ENCODE measurements at places on chromosomes 7 and 10.

DNA sequence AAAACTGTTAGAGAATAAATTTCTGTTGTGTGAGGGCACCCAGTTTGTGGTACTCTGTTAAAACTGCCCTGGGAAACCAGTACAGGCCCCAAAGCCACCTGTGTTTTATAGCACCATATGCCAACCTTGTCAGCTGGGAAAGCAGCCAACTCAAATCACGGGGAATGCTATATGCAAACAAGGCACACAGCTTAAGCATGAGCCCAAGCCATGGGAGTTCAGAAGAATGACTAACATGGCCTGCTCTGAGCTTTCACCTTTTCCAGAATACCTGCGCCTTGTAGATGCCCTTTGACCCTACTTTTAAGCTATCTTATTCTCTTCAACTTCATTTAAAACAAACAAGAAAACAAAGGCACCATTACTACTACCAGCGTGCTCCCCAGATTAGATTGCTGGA lies 5.5 kb upstream of the SLC25A13 start:
- no peak for DNase-seq

DNA sequence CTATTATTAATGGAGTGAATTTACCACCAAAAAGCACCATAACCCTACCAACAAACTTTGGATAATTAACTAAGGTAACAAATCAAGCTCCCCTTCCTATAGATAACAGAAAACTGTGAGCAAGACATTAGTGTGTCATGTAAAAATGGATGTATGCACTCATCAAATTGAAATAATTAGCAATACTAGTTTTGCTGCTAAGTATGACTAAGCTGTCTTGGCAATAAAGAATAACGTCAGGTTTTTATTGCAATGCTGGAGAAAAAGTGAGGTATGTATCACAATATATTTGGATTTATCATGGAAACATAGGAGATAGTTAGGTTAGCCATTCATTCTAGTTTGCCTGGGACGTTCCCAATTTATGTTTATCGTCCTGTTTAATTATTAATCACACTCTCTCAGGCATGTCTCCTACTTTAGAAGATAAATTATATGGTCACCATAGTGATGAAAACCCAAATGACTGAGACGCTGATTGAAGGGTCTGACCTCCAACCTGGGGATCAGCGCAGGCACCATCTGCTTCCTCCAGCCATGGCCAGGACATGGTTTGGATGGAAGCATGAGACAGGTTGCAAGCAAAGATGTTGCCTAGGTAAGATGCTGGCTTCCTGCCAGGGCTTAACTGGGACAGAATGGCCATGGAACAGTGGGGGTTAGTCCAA lies 125.6 kb downstream of the FANK1 start:
- DNase-seq, result no peak

DNA sequence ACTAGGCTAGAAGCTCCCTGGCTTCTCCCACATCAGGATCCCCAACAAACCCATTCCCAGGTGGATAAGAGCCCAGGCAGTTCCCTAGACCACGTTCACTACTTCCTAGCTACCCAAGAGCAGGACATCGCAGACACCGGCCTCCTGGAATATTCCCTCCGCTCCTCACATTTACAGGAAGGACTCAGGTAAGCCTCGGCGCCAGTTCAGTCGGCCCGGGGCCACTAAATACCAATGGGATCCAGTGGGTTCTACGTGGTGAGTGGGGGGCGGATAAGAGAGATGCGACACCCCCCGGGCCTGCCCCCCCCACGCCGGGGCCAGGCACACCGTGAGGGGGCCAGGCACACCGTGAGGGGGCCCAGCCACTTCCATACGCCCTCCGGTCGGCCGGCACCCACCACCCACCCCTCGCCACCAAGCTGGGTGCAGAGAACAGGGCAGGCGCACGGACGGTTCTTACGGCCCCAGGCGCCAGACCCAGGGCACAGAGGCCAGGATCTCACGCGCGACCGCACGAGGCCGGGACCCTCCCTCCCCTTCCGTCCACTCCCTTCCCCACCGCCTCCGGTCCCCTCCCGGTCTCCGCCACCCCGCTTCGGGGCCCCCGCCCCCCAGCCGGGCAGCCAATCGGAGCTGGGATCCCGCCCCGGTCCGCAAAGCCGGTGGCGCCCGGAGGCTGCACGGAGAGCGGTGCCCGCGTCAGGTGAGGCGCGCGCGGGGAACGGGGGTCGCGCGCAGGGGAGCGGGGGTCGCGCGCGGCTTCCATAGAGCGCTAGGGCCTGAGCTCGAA lies at the start of gene BLVRA:
Gene BLVRA (plus strand): TSS at position 652 of the 793 bp plus-strand sequence. CDS start 12,479 bp downstream, outside the sequence.
- DNase-seq, result peak; percentile 58

DNA sequence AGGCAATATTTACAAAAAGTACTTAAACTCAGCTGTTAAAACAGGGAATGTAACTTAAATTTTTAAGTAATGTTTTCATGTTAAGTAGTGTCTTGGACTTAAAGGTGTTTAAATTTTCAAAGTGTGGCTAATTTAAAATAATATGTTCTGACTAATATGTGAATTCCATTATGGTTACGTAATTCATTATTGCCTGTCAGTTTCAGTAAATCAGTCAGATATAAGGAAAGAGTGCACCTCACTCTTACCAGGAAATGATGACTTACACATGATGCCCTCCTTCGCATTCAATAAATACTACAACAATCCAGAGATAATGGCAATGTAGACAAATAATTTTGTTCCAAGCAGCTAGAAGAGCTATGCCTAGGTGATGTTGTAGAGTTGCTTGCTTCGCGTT lies 69.0 kb upstream of the WNT16 start:
- DNase-seq, result no peak

DNA sequence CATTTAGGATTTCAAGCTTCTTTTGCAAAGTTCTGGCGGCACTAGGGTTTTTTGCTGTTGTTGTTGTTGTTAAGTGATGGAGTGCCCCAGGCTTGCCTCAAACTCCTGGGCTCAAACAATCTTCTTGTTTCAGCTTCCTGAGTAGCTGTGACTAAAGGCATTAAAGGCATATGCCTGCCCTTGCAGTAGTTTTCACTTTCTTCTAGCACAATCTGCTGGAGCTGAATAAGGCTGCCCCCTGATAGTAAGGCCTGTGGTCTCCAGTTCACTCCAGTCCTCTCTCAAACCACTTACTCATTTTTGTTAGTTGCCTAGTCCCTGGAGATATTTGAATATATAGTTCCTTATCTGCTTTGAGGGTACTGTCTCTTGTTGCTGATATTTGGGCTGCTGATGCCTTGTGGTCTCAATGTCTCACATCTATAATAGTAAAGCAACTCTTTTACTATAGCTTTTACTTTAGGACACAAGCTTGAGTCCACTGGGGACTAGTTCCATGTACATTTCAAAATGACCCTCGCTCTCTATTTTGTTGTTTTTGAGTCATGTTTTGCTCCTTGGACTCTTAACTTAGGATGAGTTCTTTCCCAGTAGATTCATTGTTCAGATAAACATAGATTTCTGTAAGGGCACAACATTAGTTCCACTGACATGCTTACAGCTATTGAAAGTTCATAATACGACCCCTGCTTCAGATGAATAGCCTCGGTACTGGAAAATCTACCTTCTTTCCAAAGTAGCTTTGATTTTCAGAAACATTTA lies 25.5 kb downstream of the PHF14 start:
- DNase-seq, result no peak

DNA sequence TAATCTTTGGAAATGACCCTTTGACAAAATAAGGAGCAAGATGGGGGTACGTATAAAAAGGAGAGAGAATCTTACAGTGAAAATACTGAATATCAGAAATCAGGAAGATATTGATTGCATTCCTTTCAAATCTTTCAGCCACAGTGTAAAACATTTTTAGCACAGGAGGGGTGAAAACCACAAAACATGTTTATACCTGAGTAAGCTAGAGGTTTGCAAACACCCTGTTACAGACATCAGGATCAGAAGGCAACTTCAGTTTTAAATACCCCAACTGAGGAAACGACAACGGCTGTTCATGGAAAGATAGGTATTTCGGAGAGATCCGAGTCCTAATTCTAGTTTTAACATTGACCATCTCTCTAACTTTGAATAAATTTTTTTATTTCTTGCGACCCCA lies 69.1 kb upstream of the ITGB1 start:
- no peak for DNase-seq

- DNase-seq, result no peak
These were observed 343.9 kb downstream of the PLXNA4 start for GRCh38 chr7:132232406-132232805.

- peak; percentile 69 for DNase-seq
These were observed 21.3 kb downstream of the TMEM176B start for GRCh38 chr7:150778738-150779301.

DNA sequence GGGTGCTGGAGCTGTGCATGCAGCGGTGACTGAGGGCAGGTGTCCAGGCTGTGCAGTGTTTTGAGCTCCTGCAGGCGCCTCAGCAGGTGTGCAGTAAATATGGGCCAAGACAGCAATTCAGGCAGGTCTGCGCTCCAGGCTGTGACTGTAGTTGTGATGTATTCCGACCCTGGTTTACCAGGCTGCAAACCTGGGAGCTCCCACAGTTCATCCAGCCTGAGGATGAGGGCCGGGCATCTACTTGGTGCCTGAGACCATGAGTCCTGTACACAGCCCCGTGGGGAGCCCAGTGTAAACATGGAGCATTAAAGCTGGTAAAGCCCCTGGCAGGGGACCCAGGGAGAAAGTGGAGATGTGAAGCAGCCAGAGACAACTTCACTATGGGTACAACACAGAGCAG lies 82.8 kb downstream of the VOPP1 start:
- DNase-seq, result no peak

DNA sequence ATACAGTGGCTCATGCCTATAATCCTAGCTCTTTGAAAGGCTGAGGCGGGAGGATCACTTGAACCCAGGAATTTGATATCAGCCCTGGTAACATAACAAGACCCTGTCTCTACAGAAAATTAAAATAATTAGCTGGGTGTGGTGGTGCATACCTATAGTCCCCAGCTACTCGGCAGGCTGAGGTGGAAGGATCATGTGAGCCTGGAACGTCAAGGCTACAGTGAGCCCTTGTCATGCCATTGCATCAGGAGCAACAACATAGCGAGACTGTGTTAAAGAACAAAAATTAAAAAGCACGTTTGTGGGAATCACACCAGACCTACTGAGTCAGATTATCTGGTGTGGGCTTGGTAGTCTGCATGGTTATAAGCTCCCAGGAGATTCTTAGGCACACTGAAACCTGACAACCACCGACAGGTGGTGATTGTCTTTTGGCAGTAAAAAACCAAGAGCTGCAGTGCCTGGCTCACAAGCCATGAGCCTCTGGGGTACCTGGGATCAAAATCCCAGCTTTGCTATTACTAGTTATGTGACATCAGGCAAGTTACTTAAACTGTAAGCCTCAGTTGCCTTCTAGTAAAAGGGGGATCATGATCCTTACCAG lies 146.9 kb downstream of the SND1 start:
- DNase-seq, result no peak

- peak; percentile 76 for DNase-seq
These were observed 16.2 kb downstream of the HSPB1 start for GRCh38 chr7:76318488-76319353.

GRCh38 chr7:83271212-83272099 lies 108.8 kb upstream of the PCLO start:
- no peak for DNase-seq

- no peak for DNase-seq
These were observed 177.3 kb upstream of the TMEM72 start for GRCh38 chr10:44733501-44734488.

GRCh38 chr7:116727432-116728009 lies 55.5 kb downstream of the MET start:
- no peak for DNase-seq

GRCh38 chr7:33921216-33921938 lies 16.0 kb downstream of the BMPER start:
- no peak for DNase-seq

DNA sequence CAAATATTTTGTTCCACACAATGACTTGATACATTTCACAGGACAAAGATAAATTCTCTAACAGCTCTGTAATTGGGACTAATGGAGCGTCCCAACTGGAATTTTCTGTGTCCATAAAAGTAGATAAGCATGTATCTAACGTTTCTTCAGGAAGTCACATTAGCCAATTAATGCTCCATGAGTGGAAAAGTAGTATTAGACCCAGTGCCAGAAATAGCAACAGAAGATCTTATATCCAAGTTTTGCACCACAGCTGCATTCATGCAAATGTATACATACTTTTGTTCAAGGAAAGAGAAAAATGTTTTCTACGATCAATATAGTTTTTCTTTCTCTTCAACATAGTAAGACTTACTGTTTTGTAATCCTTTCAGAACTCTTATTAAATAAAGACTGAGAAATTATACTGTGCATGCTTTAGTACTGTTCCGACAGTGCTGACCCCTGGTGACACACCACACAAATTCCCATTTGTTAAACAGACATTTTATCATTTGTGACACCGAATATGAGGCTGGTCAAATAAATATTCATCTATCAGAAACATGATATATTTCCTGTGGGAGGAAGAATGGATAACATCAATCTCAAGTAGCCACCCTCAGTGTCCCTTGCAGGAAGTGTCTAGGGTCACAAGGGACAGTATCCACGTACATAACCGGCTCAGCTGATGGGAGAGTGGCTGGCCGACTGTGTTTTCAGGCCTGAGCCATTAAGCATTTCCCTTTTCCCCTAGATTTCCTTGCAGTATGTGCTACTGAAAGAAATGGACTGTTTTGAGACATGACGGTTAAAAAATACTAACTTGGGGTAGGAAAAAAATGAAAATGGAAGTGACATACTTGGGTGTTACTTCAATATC lies 102.1 kb upstream of the RSU1 start:
- no peak for DNase-seq

DNA sequence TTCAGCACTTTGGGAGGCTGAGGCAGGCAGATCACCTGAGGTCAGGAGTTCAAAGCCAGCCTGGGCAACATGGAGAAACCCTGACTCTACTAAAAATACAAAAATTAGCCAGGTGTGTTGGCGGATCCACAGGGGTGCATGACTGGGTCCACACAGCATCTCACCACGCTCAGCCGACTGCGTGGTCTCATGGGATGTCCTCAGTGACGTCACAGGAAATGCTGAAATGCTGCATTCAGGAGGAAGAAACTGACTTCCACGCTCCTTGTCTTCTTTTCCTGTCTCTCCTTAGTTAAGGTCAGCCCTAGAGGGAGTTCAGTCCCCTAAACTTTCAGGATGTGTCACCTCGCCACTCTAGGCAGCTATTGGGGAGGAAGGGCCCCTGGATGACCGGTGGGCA lies 42.9 kb downstream of the XRCC2 start:
- no peak for DNase-seq

GRCh38 chr10:21515361-21516241 lies 9.9 kb downstream of the SKIDA1 start:
- no peak for DNase-seq

DNA sequence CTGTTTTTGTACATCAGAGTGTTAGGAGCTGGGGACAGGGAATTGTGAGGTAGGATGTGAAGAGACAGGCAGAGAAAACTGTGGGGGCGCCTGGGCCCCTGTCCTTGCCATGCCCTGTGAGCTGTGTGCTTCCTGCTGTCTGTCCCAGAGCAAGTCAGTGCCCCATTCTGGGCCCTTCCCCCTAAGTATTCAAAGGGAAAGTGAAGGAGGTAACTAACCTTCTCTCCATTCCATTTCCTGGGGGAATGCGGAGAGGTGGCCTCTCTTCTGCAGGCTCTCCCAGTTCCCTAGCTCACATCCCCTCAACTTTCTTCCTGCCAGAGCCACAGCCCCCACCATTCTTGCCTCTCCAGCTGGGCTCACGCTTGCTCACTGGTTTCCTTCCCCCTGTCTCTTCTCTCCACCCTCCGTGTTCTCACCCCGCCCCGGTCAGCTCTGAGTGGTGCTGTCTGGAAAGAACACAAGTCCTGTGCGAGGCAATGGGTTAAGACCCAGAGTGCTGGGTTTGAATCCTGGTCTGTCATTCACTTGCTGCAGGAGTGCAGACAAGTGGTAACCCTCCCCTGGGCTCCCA lies 9.7 kb upstream of the VSIR start:
- no peak for DNase-seq

GRCh38 chr10:62727934-62728333 lies 76.6 kb upstream of the ADO start:
- no peak for DNase-seq

Measured in CD4-positive, alpha-beta T cell treated with Interleukin-4 for 1 hour (primary cell).